Inflammatory macrophage (primary cell): ENCODE measurements at places on chromosomes 16 and 17.

DNA sequence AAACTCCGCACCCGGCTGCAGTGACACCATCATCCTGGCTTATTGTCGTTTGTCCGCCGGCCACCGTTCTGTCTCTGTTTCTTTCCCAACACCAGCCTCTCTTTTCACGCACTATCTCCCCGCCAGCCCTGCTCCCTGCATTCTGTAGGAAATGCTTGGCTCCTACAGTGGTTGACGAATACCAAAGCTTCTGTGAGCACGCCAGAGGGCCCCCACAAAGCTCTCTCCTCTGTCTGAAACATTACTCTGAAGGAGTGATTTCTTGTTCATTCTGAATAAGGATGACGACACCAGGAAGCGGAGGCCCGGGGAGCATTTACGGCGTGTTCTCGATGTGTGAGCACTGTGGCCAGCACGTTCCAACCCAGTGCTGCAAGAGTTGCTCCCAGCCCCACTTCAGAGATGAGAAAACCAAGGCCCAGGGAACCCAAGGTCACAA lies 58.8 kb downstream of the ADCY9 start:
- DNase-seq: no peak

- DNase-seq: peak; percentile 46
Observed at GRCh38 chr16:79372503-79373184, 227.9 kb downstream of the MAF start.

- DNase-seq: peak; percentile 43
Observed at GRCh38 chr17:9383826-9384225, 191.8 kb downstream of the STX8 start.

DNA sequence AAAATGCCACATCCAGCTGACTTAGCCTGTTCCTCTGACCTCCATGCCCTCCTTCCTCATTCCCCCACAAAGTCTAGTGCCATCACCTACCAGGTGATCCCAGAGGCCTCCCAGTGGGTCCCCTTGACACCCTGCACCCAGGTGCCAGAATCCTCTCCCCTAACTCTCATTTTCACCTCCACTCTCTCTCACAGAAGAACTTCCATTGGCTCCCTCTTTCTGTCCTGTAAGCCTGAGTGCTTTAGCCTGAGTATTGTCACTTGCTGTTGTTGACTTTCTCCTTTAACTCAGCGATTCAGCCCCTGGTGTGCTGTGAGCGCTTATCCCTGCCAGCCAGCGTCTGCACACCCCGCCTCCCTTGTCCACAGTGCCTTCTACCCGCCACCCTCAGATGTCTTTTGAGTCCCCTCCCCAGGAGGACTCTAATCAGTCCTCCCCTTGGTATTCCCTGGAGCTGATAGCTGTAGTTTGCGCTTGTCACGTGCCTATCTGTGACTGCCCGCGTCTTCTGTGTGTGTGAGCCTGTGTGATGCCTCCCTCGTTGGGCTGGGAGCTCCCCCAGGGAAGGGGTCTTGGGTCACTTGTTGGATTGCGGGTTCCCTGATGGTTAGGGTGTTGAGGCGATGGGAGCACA lies 31.9 kb downstream of the ARHGAP23 start:
- DNase-seq: no peak

DNA sequence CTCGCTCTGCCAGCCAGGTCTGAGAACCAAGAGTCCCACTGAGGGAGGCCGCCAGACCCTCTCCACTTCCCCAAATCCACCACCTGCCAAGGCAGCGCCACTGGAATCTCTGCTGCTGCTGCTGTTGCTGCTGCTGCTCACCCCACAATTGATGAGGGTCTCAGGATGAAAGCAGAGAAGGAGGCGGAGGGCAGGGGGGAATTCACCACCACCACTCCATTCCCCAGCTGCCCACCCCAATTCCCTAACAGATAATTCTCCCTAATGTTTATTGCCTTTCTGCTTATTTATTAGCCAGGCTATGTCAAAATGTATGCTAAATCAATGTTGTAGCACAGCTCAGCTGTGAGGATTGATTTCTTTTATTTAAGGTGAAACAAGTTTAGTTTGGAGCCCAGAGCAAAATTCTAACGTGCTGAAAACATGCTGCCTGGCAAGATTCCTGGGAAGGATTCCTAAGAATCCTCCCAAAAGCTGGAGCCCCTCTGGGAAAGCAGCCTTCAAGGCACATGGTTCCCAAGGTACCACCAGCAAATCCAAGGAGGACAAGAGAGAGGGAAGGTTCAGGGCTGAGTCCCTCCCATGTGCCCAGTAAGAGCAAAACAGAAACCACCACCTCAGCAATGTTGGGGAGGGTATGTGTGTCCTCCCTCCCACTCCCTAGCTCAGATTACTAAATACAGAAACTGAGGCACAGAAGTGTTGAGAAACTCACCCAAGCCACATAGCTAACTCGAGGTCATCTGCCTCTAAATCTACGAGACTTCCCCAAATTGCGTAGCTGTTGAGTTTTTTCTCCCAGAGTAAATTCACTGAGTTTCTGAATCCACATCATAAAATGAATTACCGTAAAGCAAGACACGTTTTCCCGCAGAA lies 12.2 kb upstream of the CDH5 start:
- peak; percentile 41 for DNase-seq
